Dermis microvascular lymphatic vessel endothelial cell (primary cell): ENCODE measurements at places on chromosomes 2 and 18. TPM values are rescaled to one million over a fixed set of nuclear protein-coding genes. Genes with fewer than 3 reads are reported as not detected.

The REG3G gene
- total RNA-seq, result not detected in 2 replicates

The TOGARAM2 gene
- total RNA-seq, result under 0.01 and 0.13 TPM in 2 replicates

The CNDP1 gene
- not detected in 2 replicates for total RNA-seq

The ABCB11 gene
- not detected in 2 replicates for total RNA-seq

The GCC2 gene
- total RNA-seq, result 11.8 and 11.9 TPM in 2 replicates

The GALR1 gene
- not detected in 2 replicates for total RNA-seq

The FBXO48 gene
- total RNA-seq, result 0.13 and 0.25 TPM in 2 replicates

The C18orf54 gene
- total RNA-seq, result 4.2 and 6.9 TPM in 2 replicates

The COL4A3 gene
- not detected in 2 replicates for total RNA-seq

The MYO5B gene
- total RNA-seq, result 0.25 and 0.51 TPM in 2 replicates

The WDR35 gene
- total RNA-seq, result 5.0 and 6.1 TPM in 2 replicates

The THUMPD2 gene
- 4.2 and 4.4 TPM in 2 replicates for total RNA-seq

The PUM2 gene
- total RNA-seq, result 33.6 and 58.5 TPM in 2 replicates

The DCDC2C gene
- 0.13 TPM in 2 replicates for total RNA-seq
